ENCODE measurements at places on chromosomes 4 and X.

- DNase-seq: no peak
Observed at GRCh38 chr4:186158966-186159365, 32.4 kb upstream of the CYP4V2 start.

GRCh38 chrX:53729751-53730150, 43.2 kb upstream of the HUWE1 start:
- DNase-seq: peak; percentile 24

GRCh38 chrX:22093550-22093949, 61.4 kb downstream of the PHEX start:
- DNase-seq: no peak

GRCh38 chr4:165560941-165561340, 182.1 kb downstream of the CPE start:
- DNase-seq: peak; percentile 46

- no peak for DNase-seq
Observed at GRCh38 chr4:41379230-41379629, 122.5 kb downstream of the UCHL1 start.

- no peak for DNase-seq
Observed at GRCh38 chr4:75142850-75143249, 209.9 kb downstream of the PARM1 start.

DNA sequence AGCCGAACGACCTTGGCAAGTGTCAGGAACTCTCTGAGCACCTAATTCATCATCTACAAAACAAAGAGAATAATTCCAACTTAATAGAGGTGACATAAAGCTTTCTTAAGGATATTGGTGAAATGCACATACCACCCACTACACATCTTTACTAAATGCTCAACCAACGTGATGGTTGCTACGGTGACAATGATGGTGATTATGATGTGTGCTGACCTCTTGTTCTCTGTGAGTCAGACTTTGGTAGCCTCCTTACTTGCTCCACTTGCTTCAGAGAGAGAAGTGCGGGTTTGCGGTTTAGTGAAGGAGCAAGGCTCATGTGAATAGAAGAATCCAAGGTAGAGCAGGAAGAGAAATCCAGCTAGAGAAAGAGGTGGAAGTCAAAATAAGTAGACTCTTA, 52.8 kb upstream of the CLNK start:
- DNase-seq: no peak

DNA sequence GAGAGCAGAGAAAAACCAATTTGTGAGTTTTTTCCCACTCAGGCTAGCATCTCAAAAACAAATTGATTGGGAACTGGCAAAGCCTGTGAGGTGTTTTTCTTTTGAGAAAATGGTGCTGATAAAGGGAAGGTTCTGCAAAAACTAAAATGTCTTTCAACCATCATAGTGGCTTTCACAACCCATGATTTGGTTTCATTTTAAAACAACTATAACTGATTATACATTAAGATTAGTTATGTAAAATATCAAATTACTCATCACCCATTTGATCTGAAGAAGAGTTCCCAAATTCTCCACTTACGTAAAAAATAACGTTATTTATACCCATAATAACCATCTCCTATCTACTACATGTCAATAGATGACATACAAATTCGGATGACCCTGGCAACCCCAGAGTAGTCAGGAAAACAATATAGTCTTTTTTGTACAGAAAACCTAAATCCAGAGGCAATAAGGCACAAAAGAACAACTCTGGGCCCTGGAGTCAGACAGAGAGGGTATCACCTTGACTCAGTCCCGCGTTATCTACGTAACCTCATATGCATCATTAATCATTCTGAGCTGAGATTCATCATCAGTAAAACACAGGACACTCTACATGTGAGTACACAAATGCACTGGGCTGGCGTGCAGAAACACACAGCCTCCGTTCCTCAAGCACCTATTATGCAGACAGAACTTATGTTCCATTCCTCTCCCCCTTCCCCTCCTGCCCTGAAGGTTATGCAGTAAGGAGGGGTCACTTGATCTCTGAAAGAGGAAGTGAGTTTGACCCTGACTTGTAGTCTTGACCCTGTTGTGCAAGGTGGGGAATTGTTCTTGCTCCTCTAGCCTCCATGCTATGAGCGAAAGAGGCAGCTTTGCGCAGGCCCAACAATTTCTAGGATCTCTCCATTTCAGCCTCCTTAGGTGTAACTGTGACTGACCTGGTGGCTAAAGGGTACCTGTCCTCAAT, 82.2 kb downstream of the SLC9A7 start:
- no peak for DNase-seq

GRCh38 chr4:80014531-80014930, 58.5 kb downstream of the ANTXR2 start:
- DNase-seq: no peak

- DNase-seq: no peak
Observed at GRCh38 chr4:55386073-55386472, 9.7 kb upstream of the TMEM165 start.

GRCh38 chrX:112645774-112646173, 34.0 kb downstream of the LHFPL1 start:
- no peak for DNase-seq

DNA sequence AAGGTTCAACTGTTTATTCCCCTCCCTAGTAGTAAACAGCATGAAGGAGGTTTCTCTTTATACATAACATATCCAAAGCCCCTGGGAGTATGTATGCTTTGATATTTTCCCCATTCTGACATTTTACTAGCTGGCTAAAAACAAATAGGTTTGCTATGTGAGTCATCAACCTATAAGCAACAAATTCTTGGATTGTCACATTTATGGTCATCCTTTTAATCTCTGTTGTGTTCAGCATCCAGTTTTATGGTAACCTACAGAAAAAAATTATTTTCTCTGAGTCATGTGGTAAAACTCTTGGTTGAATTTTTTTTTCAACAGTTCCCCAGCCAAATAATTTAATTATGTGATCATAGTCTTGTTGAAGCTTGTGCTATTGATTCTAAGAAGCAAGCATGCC, 734.1 kb downstream of the ADGRL3 start:
- no peak for DNase-seq

- no peak for DNase-seq
Observed at GRCh38 chr4:166172619-166173018, 299.6 kb downstream of the TLL1 start.

DNA sequence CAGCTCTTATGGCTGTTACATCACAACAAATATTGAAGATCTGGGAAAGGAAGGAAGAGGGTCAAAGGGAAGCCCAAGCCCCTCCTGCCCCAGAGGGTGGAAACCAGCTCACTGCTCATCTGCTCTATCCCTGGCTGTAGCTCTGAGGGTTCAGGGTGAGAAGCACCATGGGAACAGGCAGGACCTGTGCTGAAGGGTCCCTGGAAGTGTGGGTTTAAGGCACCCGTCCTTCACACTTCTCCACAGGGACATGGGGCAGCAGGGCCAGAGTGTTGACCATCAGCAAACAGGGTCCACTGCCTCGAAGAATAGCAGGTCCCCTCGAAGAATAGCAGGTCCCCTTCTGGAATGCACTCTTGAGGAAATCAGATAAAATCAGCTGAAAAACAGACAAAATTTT, 4.4 kb downstream of the RTL5 start:
- DNase-seq: no peak

- DNase-seq: no peak
Observed at GRCh38 chrX:44922980-44923379, 50.0 kb downstream of the KDM6A start.

GRCh38 chr4:177393236-177393635, 49.0 kb downstream of the AGA start:
- no peak for DNase-seq

DNA sequence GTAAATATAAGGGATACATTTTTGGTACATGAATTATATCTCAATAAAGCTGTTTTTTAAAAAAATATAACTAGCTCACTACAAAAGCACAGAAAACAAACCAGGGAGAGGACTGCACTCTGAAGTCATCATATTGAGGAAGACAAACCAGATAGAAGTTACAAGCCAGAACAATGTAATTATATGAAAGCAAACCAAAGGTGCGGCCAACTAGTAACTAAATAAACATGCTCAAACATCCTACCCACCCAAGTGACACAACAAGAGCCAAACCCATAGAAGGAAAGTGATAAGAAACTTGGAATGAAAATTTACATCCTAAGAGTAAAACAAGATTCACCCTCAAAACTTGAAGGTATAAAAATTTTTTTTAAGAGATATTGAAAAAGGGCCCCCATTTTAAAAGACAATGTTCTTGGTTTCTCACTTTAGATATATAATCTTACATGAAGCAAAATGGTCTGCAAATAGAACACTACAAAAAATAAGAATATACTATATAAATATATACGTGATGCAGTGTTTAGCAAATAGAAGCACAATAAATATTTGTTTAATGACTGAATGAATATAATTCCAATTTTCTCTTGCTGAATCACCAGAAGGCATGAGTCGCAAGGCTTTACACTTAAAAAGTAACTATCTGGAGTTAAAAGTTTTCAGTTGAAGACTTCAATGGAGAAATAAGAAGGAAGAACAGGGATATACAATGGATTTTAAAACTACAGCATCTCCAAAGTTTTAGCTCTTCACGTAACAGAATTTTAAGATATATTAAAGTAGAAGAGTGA, 4.0 kb upstream of the SH3D19 start:
- DNase-seq: peak; percentile 26

- peak; percentile 41 for DNase-seq
Observed at GRCh38 chr4:53089936-53090729, 228.0 kb downstream of the RASL11B start.

- DNase-seq: no peak
Observed at GRCh38 chr4:42345962-42346544, 51.2 kb upstream of the SHISA3 start.

- peak; percentile 63 for DNase-seq
Observed at GRCh38 chrX:87664381-87664780, 146.8 kb downstream of the KLHL4 start.

GRCh38 chr4:7487998-7488671, 53.4 kb upstream of the PSAPL1 start:
- DNase-seq: no peak

DNA sequence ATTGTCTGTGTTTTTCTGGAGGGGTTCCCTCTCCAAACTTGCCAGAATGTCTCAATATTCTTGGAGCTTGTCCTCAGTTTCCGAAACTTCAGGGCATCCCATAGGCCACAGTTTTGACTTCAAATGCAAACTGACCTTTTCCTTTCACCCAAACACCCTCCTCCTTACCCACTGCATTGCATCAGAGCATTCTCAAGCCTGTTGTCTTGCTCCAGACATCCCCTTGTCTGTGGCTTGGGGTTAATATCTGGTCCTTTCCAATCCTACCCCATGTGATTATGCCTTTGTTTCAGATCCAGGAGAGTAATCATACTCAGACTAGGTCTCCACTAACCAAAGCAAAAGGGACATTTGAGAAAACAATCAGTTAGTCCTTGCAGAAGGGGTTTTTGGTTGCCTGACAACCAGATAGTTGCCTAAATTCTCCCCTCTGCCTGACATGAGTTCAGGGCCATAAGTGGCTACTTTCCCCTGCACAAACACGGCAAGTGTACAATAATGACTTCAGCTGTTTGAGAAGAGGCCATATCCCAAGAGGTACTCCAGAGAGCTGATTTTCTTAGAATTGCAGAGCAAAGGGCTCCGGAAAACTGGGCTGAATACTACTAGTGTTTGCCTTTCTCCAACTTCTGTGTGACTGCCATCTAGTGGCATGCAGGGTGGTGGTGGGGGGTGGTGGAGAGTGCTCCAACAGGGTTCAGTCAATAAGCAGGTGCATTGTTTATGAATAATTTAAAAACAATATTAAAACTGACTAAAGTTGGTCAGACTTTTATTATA, 130.2 kb downstream of the CHRDL1 start:
- DNase-seq: peak; percentile 44

GRCh38 chr4:24476282-24476681, 108.1 kb downstream of the DHX15 start:
- peak; percentile 43 for DNase-seq

DNA sequence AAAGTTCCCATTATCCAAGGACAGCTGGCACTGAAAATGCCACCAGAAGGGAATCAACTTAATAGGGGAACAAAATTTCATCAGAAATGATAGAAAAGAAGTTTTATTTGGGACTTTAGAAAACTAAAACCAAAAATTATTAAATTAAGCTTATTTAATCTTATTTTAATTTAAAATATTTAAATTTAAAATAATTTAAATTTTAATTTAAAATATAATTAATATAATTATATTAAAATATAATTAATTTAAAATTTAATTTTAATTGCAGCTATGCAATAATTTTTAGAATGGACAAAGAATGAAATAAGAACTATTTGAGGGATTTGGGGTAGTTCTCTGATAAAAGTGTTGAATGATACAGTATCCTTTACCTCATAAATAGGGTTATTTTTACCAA, 10.2 kb upstream of the VAMP7 start:
- no peak for DNase-seq
